ENCODE measurements at places on chromosomes 5 and 9. TPM values are rescaled to one million over a fixed set of nuclear protein-coding genes. Genes with fewer than 3 reads are reported as not detected.

DNA sequence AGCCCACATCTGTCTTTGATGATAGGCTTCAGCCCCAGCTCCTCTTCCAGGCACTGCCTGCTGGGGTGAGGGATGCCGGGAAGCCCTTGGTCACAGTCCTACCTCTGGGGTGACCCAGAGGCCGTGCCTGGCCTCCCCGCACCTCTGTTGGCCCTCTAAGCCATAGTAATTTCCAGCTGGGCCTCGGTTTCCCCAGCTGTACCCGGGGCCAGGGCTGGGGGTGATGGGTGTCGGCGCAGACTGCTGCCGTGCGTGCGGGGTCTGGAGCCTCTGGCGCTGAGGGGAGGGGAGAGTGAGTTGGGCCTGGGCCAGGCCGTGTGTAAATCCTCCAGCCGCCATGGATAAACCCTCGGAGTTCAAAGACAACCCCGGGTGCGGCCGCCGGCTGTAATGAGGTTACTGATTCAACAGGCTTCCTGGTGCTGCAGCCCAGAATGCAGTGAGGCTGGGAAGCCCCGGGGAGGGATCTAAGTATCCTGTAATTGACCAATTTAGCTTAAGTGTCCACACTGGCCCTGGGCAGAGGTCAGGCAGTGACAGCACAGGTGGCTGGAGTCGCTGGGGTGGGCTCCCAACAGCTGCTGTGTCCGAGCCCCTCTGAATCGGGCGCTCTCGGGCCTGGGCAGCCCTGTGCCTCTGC is 7.1 kb downstream of the RXRA start:
- no peak for DNase-seq

HAPLN1 gene
- total RNA-seq: not detected

- no peak for DNase-seq
Measured at GRCh38 chr9:127662617-127663016, 44.2 kb upstream of the CFAP157 start.

DNA sequence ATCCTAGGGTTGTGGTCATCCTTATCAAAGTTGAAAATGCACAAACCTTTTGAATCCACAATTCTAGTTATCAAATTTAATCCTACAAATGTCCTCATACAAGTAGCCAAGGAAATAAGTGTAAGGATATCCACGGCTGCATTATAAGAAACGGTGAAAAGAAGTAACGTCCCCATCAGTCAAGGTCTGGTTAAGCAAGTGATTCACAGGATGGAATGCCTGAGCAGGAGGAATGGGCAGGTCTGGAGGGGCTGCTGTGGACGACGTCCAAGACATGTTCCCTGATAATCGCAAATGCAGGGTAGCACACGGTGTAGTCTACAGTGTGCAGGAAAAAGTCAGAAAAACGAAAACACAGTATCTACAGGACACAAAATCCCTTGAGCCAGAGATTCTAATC is 118.6 kb downstream of the ADAMTS2 start:
- DNase-seq: no peak

DNA sequence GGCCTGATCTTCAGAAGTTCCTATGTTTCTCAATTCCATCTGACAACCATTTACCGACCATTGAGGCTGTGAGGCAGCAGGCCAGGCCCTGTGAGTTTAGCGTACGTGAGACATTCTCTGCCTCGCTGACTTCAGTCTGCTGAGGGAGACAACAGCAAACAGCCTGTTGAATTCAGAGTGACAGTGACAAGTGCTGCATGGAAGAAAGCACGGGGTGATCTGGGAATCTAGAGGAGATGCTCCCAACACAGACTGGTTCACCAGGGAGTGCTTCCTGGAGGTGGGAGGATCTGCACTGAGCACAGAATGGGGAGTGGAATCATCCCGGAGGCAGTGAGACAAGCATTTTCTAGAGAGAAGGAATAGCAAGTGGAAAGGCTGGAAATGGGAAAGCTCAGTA is 10.0 kb upstream of the DDX41 start:
- no peak for DNase-seq

- no peak for DNase-seq
Measured at GRCh38 chr9:138049085-138049778, 171.7 kb downstream of the CACNA1B start.

GRCh38 chr5:74179179-74179578 is 461.3 kb downstream of the ENC1 start:
- DNase-seq: no peak

DNA sequence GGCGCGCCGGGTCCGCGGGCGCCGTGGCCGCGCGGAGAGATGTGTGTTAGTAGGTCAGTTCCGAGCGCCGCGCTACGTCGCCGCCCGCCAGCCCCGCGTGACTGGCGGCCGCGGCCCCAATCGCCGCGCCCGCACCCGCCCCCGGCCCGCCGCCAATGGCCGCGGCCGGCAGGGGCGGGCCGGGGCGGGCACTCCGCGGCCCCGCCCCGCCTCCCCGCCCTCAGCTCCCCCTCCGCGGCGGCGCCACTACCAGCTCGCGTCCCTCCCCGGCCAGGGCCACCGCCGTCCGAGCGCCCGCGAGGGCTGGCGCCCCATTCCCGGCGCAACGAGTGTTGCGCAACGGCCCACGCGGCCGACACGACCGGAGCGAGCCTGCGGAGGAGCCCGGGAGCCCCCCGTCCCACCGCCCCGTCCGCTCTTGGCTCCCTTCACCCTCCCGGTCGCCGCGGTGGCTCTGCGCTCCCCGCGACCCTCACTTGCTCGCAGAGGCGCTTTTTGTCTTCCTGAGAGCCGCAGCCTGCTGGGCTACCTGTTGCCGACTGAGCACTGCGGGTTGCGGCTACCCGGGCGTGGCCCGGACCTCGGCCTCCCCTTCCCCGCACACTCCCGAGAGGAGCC is at the start of gene NFIL3:
Gene NFIL3, minus strand, starts transcription at position 48 of the 618 bp plus-strand sequence. CDS start 13,098 bp downstream, outside the sequence.
- peak; percentile 87 for DNase-seq

DNA sequence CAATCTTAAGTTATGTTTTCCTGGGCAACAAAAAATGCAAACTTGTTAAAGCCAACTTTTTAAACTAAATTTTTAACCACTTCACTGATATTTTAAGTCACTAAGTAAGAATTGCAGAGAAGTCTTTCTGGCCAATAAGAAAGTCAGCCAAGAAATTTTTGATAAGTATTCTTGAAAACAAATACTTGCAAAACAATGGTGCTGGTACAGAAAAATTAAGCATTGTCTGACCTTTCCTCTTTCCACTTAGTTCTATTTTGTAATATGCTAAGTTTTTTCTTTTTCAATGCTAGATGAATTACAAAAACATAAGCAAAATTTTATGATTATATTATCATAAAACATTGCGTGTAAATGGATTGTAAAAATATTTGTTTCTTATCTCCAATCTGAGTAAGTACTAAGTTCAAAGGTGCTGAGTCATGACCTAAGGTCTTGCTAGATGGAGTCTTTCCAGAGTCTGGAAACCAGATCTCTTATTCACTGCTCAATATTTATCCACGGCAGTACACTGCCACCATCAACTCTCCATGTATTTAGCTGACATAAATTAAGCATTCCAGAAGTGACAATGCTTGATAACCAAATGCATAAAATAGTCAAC is 139.7 kb downstream of the MEF2C start:
- DNase-seq: no peak

ZDHHC11B gene
- total RNA-seq: not detected

CEP72 gene
- 15.3 TPM for total RNA-seq

GRCh38 chr5:181153814-181154213 is 6.4 kb downstream of the OR2V2 start:
- DNase-seq: no peak

GRCh38 chr9:131276891-131277286 is 579 bp upstream of the FAM78A start:
- no peak for DNase-seq

DNA sequence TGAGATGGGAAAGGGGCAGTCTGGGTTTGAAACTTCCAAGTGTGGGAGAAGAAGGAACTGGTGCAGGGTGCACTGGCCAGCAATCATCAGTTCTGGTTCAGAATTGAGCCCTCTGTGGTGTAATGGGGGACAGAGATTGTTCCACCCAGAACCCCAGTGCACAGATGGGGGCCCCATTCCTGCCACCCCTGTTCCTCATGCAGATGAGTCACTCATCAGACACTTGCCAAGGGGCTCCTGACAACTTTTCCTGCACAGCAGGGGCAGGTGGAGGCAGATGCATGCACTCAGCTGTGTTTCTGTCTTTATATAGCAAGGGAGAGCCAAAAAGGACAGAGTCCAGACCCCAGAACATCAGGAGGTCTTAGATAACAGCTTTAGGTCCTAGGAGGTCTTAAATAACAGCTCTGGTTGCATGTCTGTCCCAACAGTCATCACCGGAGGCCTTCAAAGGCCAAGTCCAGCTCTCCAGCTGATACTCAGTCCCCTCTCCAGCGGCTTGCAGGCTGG is 252.9 kb downstream of the HSPA4 start:
- no peak for DNase-seq

DNA sequence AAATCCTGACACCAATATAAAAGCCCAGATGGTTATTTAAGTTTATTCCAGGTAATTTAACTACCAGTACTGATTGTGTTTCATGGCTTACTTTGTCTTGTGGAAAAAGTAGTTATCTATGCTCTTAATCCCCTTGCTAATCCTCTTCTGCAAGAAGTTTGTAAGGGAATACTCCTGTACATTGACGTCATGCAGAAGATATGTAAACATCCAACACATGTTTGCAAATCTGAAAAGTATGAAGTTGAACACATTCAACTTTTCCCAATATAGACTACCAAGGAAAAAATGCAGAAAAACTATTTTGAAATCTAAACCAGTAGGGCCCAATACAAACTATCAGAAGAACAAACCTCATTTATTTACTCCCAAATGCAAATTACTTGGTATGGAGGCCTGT is 56.3 kb upstream of the ELL2 start:
- no peak for DNase-seq

DNA sequence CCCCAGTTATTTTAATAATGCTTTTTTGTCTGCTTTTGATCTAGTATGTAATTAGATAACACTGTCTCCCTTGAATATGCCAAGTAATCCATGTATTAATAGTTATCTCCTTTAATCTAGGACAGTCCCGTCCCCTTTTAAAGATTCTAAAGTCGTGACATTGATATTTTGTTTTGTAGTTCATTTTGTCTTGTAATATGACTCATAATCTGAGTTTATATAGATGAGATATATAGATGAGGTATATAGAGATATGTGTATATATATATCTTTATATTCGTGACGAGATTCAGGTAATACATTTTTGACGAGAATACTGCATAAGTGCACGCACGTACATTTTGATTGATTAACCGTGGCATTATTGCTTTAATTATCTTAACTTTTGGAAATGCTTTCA is 1.6 kb downstream of the SREK1 start:
- DNase-seq: no peak

- no peak for DNase-seq
Measured at GRCh38 chr5:21236104-21236503, 1248.1 kb upstream of the CDH18 start.

GRCh38 chr9:115756736-115757135 is 396.9 kb upstream of the PAPPA start:
- DNase-seq: no peak

GRCh38 chr5:17190799-17191391 is 26.5 kb upstream of the BASP1 start:
- DNase-seq: no peak

DNA sequence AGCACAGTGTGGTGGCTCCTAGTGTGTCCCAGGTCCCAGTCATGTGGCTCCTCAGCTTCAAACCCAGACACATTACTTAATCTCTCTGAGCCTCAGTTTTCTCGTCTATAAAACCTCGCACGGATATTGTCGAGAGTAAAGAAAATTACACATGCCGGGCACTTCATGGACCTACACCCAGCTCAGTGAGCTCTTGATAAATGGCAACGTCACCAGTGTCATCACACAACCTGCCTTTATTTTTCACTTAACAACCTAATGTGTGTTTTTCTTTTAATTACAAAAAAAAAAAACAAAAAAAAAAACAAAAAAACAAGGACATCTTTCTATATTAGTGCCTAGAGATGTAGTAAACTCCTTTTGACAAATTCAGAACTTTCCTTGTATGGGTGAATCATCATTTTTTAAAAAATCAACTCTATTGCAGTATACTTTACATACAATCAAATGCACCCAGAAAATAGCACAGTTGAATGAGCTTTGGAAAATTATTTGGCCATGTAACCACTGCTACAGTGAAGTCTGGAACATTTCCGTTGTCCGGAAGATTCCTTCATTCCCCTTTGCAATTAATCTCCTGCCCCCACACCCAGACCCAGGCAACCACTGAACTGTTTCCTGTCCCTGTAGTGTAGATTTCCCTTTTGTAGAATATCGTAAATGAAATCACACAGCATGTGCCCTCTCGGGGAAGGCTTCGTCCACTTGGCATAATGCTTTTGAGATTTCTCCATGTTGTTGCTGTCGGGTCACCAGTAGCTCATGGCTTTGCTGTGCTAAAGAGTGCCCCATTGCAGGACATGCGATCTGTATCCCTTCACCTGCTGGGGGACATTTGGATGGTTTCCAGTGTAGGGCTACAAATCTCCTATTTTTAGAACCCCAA is 100.4 kb upstream of the LARP1 start:
- DNase-seq: no peak

- DNase-seq: no peak
Measured at GRCh38 chr9:34797367-34797766, 87.4 kb upstream of the CCL21 start.

- peak; percentile 79 for DNase-seq
Measured at GRCh38 chr9:124652615-124653393, 118.3 kb downstream of the NR6A1 start.

DNAH5 gene
- total RNA-seq: not detected

DNA sequence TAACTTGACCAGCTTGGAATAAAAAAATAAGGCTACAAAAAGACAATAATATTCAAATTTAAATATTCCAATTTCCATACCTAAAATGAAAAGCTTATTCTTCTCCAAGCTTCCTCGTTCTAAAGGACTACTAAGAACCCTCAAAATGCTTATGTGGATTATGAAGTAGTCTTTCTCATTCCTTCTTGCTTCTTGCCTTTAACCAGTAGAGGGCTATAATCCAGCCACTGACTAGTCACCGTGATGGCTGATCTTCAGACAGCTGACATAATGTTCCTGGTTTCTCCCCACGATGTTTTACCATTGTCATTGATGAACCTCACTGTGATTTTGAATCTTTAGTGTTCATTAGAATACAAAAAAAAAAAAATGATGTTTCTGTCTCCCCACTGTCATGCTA is 515.3 kb downstream of the TLE1 start:
- no peak for DNase-seq

DNA sequence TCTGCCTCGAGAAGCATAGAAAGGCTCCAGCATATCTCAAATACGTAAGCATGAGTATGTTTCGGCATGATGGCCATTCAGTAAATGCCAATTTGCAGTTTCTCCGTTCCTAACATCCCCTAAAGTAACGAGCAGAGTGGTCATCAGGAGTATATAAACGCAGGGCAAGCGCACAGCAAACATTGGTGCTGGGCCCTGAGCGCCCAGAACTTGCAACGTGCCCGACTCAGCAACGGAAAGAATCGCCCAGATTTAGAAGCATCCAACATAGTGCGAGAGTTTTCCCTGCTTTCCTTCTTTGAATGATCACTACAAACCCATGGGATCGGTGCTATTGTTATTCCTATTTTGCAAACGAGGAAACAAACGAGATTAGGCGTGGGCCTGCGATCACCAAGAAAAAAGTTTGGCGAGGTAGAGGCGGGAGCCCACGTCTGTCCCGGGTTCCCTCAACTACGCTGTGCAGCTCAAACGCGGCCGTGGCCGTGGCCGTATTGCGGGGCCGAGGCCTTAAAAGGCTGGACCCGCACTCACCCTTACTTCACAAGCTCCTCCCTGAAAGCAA is 505 bp downstream of the RPS14 start:
- DNase-seq: no peak
